ENCODE measurements at places on chromosomes 1 and 21.

DNA sequence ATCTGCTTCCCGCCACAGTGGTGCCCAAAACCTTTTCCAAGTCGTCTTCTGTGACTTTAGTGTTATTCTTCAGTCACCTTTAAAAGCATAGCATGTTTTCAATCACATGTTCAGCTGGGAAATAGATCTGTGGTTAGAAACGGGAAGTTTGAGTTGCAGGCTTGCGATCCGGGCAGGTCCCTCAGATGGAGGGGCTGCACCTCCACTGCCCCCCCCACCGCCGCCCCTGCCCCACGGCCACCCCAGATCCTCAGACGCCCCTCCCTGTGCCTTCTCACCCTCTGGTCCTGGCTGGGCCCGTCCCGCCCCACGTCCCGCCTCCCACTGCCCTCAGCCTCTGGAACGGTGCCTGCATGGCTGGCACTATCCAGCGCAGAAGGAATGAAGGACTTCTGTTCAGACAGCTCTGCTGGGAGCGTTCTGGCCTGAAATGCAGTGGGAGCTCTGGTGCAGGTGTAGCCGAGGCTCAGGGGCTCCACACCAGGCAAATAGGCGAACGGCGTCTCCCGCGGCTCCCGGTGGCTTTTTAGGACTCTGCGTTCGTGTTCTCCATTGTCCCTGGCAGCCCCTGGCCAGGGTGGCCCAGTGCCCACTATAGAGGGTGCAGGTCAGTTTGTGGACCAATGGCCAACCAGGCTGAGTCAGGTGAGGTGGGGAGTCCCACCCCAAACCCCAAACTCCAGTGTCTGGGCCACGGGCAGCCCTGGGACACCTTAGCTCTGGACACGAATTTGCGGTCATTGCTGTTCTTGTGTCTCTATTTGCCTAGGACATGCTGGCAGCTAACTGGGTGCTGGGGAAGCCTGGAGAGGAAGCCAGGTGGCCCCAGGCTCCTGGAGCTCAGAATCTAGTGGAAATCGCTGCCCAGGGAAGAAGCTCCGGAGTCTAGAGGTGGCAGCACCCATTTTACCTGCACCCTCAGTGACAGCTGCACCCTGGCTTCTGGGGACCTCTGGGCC lies 67.1 kb downstream of the FAAP20 start:
- no peak for DNase-seq

DNA sequence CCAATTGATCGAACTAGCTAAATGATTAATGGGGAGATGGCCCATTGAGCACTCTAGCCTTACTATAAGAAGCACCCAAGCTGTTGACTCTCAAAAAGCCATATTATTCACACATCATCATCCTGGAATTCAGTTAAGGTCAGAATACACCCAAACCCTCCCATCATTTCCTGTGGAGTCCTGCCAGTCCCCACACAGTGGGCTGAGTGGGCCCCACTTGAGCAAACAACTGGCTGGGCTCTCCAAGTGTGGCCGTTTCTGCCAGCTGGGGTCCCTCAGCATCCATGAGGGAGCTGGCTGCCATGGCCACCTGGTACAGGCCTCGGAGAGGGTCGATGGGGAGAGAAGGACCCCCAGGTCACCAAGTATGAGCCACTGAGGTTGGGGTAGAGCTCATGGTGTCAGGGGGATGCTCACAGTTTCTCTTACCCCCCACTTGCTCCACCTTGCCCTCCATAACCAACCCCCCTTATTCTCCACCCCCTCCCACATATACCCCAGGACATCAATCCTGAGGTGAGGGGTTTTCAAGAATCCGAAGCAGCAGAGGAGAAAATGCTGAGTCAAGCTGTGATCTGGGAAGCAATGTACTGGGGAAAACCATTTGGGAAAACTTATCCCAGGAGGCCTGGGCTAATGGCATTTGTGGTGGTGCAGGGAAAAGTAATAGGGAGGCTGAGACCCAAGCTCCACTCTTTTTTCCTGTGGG lies 60.3 kb downstream of the UBE2T start:
- no peak for DNase-seq

DNA sequence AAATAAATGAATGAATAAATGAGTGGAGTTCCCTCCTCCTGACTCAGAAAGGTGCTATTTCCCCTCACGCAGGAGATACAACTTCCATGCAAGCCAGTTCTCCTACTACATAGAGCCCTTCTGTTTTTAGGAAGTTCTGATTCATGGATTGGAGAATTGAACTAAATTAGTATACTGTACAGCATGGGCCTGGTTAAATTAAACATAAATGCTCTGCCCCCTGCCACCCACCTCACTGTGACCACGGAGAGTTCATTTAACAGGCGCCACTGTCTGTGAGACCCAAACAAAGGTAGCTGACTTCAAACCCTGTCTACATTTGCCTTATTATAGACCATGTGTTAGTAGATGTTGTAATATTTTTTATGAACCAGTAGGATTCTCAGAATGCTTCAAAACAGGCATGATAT lies 9.1 kb upstream of the IRF2BP2 start:
- no peak for DNase-seq

GRCh38 chr1:175845338-175845737 lies 101.9 kb upstream of the TNR start:
- no peak for DNase-seq
